Ureter (tissue), 1 donor: ENCODE measurements at places on chromosomes 12 and 14. TPM values are rescaled to one million over a fixed set of nuclear protein-coding genes. Genes with fewer than 3 reads are reported as not detected.

The FAM186B gene
- total RNA-seq: 1.2 TPM

The FZD10 gene
- total RNA-seq: 5.9 TPM

DNA sequence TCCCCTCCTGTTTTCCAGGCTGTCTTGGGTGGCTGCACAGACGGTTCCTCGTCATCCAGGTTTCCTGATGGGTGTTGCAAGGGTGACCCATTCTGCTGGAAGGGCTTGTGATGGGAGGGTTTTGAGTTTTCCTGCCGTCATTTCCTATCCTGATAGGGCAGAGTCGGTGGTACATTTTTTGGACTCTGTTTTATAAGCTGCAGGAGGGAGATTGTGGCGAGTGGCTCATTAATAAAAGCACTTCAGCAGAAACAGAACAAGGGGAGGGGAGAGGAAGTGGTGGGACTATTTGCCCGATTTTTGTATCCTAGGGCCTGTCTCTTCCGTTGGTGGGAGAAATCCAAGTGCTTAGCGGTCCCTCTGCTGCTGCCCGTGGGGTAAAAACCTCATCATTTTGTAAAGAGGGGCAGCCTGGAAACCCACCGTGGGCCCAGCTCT, 40.0 kb downstream of the TSPAN9 start:
- no peak for DNase-seq

- DNase-seq: no peak
Measured at GRCh38 chr12:79358716-79359300, 332.0 kb downstream of the PAWR start.

GRCh38 chr12:13144266-13144828, 40.9 kb upstream of the GSG1 start:
- DNase-seq: no peak

- DNase-seq: no peak
Measured at GRCh38 chr14:75539561-75540478, 17.6 kb downstream of the BATF start.

DNA sequence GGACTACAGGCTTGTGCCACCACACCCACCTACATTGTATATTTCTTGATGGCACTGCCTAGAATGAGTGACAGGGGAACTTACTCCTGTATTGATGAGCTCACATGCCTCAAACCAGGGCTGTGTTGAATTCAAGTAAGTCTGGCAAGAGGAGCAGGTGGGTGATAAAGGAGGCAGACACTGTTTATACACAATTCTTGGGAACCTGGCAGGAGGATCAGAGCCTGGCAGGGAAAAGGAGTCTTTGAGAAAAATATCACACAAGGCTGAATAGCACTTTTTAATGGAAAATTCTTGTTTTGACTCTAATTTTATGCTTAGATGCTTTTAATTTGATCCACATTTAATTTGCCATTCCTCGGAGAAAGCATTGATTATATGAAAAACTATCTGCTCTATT, 293.1 kb upstream of the NPAS3 start:
- DNase-seq: no peak

- DNase-seq: peak; percentile 85
Measured at GRCh38 chr14:103130965-103131364, 7.7 kb downstream of the TNFAIP2 start.

The OVCH1 gene
- 0.18 TPM for total RNA-seq

DNA sequence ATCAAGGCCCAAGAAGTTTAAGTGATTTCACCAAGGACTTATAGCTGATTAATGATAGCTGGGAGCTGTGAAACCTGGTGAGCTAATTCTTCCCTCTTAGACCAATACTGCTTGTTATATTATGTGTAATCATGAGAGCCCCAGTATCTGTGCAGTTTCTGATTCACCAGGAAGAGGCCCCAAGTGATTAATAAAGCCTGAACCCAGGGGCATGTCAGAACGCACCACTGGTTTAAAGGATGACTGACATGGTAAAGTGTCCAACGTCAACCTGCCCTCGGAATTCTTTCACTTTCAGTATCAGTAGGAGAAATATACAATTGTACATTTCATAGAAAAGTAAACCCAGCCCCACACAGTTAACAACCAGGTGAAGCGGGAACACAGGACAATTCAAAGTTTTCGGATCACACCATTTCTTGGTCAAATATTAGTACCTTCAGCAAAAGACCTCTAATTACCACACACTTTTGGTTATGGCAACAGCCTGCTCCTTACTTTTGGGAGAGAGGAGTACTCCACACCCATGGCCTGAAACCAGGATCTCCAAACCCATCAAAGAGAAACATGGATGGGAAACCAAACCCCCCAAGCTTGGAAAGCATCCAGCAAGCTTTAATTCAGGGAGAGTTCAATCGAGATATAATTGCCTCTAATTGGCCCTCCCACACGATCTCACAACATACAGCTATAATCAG, 28.5 kb downstream of the TMCC3 start:
- no peak for DNase-seq

- DNase-seq: no peak
Measured at GRCh38 chr12:103774977-103775560, 66.0 kb downstream of the NT5DC3 start.

- DNase-seq: peak; percentile 19
Measured at GRCh38 chr12:31029916-31030562, 43.6 kb upstream of the DDX11 start.

The CDCA3 gene
- 1.4 TPM for total RNA-seq

DNA sequence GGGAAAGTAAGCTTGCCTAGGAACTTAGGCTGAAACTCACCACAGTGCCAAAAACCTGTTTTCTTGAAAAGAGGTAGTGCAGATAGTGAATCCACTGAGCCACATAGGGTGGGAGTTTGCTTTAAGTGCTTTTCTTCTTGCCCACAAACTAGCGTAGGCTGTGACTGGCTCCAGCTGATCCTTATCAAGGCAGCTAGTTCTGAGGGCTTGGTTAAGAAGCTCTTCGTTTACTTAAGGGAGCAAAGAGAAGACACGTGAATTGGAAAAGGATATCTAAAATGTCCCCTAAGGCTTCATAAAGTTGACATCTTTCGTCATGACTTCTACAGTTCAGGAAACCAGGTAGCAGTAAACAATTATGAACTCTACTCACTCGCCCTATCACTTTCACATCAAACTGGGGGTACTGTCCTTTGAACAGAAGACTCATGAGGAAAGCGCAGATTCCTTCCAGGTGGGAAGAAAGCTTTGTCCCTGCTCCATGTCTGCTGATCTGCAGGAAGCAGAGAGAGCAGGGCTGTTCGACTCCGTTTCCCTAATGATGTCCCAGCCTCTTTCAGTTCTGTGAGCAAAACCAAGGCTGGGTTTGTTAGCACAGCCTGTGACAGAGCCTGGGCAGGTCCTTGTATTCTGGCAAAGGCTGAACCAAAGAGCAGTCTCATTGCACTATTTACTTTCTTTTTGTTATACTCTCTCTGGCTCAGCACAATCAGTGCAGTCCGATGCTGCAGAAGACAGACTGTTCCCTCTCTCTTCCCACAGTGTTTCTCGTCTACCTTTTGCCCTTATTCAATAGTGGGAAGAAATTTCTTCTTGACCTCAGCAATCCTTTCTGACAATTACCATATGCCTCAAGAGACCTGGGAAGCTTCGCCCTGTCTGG, 93.5 kb upstream of the ETV6 start:
- DNase-seq: no peak

GRCh38 chr12:48451372-48451771, 21.0 kb upstream of the ANP32D start:
- DNase-seq: no peak

- DNase-seq: no peak
Measured at GRCh38 chr12:77097846-77098245, 32.5 kb upstream of the E2F7 start.

The ACRBP gene
- total RNA-seq: 2.3 TPM

GRCh38 chr12:99387661-99388060, 259.9 kb upstream of the GARIN6 start:
- DNase-seq: no peak

- no peak for DNase-seq
Measured at GRCh38 chr14:102610968-102611811, 18.7 kb downstream of the RCOR1 start.

GRCh38 chr14:103886304-103887169, 39.2 kb upstream of the PPP1R13B start:
- no peak for DNase-seq

GRCh38 chr14:100473249-100473648, 114.0 kb downstream of the BEGAIN start:
- no peak for DNase-seq

DNA sequence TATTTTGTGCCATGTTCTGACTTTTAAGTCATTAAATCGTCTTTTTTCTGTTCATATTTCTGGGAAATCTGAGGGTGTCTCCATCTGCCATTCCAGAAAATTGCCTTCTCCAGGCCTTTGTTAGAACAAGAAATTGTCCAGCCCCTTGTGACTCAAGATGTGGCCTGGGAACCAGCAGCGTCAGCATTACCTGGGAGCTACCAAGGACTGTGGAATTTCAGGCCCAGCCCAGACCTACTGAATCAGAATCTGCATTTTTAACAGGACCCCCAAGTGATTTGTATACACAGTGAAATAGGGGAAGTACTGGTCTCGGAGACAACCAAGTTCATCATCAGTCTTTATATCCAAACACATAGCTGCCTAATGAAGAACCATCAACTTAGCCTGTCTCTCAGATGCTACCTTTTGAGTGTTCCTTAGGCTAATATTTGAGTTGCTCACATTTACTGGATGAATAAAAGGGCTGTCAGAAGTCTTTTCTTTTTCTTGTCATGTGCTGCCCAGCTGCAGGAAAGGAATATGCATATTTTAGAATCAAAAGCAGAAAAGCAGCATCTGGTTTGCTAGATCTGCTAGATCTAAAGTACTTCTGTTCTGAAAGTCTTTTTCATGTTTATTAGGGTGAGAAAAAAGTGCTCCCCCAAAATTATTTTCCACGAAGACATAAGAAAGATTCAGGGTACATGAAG, 21.2 kb downstream of the GPHB5 start:
- DNase-seq: no peak

The DBX2 gene
- 0.73 TPM for total RNA-seq
